ENCODE measurements at places on chromosomes 6 and 20. TPM values are rescaled to one million over a fixed set of nuclear protein-coding genes. Genes with fewer than 3 reads are reported as not detected.

PAX1 gene
- total RNA-seq, result not detected

JAG1 gene
- not detected for total RNA-seq

PNPLA1 gene
- not detected for total RNA-seq

WASF1 gene
- 5.3 TPM for total RNA-seq

DEFB132 gene
- not detected for total RNA-seq

ATP9A gene
- total RNA-seq, result 0.18 TPM

PSORS1C2 gene
- not detected for total RNA-seq

LY6G5B gene
- total RNA-seq, result 17.6 TPM

HLA-DPB1 gene
- 9.3 TPM for total RNA-seq

SLA2 gene
- total RNA-seq, result 73.4 TPM

SIRPA gene
- 0.12 TPM for total RNA-seq

TMC2 gene
- not detected for total RNA-seq

CENPQ gene
- 23.9 TPM for total RNA-seq

NFKBIE gene
- total RNA-seq, result 22.7 TPM

HSPA1L gene
- total RNA-seq, result 1.2 TPM

CASS4 gene
- total RNA-seq, result 3.4 TPM

JPH2 gene
- 0.14 TPM for total RNA-seq

TMEM200A gene
- total RNA-seq, result not detected

DNAAF9 gene
- 1.1 TPM for total RNA-seq

FOXC1 gene
- not detected for total RNA-seq

DUSP15 gene
- total RNA-seq, result not detected

OR2J3 gene
- not detected for total RNA-seq

SYCP2L gene
- not detected for total RNA-seq

PACSIN1 gene
- total RNA-seq, result 0.28 TPM
